H4 (cell line): ENCODE measurements at places on chromosomes 5 and 9. TPM values are rescaled to one million over a fixed set of nuclear protein-coding genes. Genes with fewer than 3 reads are reported as not detected.

PTGES2 gene
- 25.7 and 37.0 TPM in 2 replicates for total RNA-seq

DNA sequence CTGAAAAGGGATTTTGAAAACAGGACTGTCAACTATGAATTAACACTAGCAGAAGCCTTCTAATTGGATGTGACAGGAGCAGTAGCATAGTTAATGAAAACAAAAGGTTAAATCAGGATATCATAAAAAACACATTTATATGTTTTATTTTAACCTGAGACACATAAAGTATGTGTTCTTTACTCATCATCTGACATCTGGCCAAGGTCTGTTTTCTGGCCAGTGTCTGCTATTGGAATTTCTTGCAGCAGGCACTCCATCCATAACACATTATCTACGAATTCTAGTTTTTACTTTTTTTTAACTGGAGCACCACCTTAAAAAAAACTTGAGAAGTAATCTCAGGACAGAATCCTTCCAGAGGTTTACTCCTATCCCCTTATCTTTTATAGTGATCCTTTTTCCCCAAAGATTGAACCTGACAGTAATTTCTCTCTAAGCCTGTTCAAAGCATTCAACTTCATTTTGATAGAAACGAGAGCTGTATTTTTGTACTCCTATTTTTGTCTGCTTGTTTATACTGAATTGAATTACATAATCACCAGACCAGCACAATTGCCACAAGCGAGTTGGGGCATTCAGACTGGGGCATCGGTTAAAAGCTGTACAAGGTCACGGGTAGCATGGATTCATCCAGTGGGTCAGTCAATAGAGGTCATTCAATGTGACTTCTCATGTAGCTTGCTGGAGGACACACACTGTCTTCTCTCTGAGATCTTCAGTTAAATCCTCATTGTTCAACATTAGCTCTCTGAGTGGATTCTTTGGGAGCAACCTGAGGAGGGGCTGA lies 205.6 kb upstream of the CLINT1 start:
- DNase-seq, result no peak

TRPM6 gene
- 0.12 and 0.29 TPM in 2 replicates for total RNA-seq

NOXA1 gene
- total RNA-seq, result not detected in 2 replicates

GRCh38 chr5:163585206-163585605 lies 79.8 kb downstream of the MAT2B start:
- DNase-seq, result no peak
